ENCODE measurements at places on chromosomes 4 and X. TPM values are rescaled to one million over a fixed set of nuclear protein-coding genes. Genes with fewer than 3 reads are reported as not detected.

DNA sequence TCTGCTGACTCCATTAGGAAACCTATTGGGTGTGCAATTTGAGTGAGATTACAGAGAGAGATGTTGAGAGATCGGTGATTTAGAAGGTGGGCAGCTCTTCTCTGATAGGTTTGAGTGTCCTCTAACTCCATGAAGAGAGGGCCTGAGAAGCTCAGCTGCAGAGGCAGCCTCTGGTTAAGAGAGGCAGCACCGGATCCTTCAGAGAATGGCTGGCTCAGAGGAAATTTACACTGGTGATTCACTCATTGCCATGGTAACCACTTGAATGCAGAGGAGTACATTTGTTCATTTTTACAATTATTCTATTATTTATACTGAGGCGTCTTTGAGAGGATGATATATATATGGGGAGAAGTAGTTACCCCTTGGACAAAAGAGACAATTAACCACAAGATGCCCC is 171.7 kb downstream of the PDGFRA start:
- no peak for DNase-seq

DNA sequence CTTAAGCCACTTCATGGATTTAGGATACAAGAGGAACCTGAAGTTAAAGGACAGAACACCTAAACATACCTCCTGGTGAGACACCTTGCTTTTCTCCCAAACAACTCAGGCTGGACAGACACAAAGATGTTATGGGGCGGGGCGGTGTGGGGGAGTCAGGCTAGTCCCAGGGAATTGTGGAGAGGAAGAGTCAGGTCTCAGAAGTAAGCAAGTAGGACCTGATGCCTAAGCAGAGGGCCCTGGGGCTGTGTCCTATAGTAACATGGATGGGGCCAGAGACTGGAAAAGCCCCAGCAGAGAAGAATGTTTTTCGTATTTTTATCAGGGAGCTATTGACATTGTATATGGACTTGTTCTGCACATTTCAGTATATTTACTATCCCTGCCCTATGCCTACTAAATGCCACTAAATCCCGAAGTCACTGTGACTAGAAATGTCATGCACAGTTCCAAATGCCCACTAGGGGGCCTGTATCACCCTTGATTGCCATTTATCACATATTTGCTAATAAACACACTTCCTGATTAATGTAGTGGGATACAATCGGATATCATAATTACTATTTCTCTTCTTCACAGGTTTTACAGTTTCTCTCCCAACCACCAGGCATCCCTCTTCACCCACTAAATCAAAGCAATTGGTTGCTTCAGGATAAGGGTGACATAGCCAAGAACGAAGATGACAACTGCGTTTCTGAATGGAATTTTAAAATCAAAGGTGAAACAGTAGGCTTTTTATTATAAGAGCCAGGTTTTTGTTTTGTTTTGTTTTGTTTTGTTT is 23.8 kb upstream of the ARHGAP10 start:
- peak; percentile 52 for DNase-seq

DNA sequence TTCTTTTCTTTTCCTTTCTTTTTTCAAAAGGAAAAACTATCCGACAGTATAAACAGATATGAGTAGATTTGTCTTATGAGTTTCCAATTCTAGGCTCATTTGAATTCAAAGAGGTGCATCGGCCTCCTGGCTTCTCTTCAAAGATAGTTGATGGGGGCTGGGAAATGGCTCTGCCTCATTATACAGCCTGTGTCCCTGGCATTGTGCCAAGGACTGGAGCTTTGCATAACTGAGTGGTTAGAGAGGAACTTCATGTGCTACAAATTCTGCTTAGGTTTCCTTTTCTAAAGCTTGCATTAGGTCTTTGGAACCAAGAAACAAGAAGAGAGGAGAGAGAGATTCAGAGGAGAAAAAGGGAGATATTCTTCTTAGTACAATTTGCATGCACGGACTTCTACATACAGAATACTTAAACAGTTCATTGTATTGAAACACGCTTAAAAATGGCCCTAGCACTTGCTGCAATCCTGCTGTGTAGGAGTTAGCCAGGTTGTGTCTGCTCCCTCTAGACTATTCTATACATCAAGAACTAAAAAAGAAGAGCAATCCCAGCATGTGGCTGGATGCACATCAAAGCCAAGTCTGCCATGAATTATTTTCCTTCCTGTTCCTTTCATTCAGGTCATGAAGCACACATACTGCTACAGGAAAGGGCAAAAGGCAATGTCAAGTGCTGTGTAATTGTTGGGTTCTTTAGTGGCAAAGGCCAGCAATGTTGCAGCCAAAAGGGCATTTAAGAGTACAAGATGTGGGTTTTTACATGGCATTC is 70.9 kb downstream of the INTS12 start:
- no peak for DNase-seq

- no peak for DNase-seq
Measured at GRCh38 chrX:54407266-54407665, 32.9 kb upstream of the TSR2 start.

GRCh38 chrX:69503782-69504625 is at the start of gene NALF2:
NALF2 (plus strand) TSS chrX:69504326; CDS start chrX:69505283, 957 bp downstream.
- DNase-seq = no peak

- no peak for DNase-seq
Measured at GRCh38 chr4:188661502-188661901, 522.3 kb downstream of the TRIML1 start.

- no peak for DNase-seq
Measured at GRCh38 chrX:65451663-65452062, 82.9 kb downstream of the LAS1L start.

Gene CYBB
- total RNA-seq = 2.6 TPM

Gene CXorf65
- total RNA-seq = 86.6 TPM

Gene PPP4R3C
- total RNA-seq = not detected

Gene SOX3
- not detected for total RNA-seq

Gene XAGE1B
- not detected for total RNA-seq
